Midbrain (tissue), 1 donor: ENCODE measurements at places on chromosomes 7 and 10.

GRCh38 chr10:50653142-50653541, 29.4 kb upstream of the SGMS1 start:
- DNase-seq, result peak; percentile 24

DNA sequence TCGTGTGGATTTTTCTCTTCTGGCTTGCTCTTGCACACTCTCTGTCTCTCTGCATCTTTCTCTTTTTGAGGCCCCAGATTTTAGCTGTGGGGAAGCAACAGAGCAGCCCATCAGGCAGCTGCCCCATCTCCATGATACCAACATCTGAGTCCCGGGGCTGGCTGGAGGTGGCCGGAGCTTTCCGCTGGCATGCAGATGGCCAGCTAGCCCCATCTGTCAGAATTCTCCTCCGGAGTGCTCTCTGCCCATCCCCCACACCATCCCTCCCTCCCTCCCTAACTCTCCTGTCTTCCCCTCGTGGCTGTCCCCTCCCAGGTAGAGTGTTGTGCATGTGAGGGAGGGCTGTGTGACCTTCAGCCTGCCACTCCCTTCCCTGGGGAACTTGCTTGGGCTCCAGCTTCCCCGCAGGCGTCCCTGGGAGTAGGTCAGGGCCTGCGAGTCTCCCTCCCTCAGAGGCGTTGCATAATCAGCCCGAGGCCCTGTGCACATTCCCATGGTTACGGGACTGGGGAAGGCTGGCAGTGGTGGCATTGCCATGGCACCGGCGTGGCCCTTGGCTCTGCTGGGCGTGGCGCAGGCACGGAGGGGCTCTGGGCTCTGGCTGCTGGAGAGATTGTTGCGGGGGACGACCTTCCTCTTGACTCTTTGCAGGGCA, 24.7 kb downstream of the GHRHR start:
- DNase-seq, result peak; percentile 69

DNA sequence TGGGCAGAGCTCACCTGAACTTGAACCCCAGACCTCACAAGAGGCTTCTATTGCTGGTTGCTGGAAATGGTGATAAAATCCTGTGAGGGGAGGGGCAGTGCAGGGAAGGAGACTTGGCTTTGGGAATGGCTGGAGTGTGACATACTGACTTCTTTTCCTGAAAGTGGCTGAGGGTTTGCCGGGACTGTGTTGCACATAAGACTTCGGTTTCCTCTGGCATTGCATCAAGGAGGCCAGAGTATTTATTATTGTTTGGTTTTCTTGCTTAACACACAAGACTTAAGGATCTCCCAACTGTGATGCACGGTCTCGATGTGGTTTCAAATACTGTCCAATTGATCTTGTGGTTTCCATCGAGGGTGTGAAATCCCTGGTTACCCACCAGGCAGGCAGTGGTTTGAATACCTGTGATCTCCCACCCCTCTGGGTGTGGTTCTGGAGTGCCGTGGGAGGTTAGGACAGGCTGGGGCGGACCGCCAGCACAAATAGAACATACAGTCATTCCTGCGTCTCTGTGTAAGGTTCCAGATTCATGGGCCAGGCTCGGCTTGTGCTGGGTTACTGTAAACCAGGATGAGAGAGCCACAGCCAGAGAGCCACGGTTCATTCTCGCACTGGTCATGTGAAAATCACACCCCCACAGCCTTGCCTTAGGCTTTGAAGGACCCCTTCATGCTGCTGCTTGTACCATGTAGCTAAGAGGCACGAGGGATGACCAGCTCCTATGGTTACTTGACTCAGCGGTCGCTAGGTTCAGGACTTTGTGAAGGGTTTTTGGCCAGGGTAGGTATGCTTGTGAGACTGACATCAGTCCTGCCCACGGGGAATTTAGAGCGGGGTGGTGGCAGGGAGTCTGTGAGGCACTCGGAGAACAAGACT, 39.2 kb downstream of the WBP1L start:
- no peak for DNase-seq

DNA sequence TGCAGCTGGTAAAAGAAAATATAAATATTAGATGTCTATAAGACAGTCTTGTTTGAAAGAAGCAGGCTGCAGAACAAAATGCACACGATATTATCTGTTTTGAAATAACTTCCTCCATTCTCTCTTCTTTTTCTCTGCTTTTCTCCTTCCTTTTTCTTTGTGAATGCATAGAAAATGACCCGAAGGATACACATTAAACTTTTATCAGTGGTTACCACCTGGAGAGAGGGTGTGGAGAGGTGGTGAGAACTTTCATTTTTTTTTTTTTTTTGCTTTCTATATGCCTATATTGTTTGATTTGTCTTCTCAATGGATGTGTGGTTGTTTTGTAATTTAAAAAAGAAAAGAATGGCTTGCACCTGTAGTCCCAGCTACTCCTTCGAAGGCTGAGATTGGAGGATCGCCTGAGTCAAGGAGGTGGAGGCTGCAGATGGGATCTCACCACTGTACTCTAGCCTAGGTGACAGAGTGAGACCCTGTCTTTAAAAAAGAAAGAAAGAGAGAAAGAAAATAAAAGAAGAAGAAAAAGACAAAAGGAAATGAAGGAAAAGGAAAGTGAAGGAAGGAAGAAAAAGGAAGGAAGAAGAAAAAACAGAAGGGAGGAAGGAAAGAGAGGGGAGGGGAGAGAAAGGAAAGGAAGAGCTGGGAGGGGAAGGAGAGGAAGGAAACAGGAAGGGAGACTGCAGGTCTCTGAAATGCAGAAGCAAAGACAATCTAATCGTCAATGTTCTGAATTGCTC, 64.4 kb downstream of the SAMD9 start:
- no peak for DNase-seq

GRCh38 chr7:113172726-113173125, 54.4 kb upstream of the SMIM30 start:
- no peak for DNase-seq

GRCh38 chr7:117165656-117166055, 157.2 kb downstream of the WNT2 start:
- no peak for DNase-seq

GRCh38 chr7:100563100-100563564, 10.6 kb downstream of the SAP25 start:
- no peak for DNase-seq

DNA sequence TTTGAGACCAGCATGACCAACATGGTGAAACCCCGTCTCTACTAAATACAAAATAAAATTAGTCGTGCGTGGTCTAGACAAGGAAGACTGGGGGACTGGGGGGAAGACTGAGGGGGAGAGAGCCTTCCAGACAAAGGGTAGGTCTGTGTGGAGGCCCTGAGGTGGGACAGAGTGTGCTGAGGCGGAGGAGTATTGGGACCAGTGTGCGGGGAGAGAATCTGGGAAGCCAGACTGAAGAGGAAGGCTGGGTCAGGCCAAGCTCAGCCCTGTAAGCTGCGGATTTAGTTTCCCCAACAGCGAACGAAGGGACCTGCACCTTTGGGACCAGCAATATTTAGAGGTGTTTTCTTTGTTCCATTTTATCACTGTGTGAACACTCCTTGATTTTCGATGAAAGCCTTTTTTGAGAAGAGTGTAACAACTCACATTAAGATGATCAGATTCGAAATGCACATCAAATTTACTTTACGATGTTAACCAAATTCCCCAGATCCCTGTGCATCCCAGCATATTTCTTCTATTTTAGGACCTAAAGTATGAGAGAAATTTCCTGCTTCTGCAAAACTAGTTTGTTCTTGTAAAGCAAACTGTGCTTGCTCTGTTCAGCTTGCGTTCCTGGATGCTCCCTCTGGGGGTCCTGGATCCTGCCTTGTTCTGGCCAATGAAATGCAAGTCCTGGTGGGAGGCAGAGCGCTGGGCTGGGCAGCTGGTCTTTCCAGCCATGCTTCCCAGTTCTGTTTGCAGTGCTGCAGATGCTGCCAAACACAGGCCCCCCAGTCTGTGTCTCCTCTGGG, 39.4 kb downstream of the PLAU start:
- no peak for DNase-seq

DNA sequence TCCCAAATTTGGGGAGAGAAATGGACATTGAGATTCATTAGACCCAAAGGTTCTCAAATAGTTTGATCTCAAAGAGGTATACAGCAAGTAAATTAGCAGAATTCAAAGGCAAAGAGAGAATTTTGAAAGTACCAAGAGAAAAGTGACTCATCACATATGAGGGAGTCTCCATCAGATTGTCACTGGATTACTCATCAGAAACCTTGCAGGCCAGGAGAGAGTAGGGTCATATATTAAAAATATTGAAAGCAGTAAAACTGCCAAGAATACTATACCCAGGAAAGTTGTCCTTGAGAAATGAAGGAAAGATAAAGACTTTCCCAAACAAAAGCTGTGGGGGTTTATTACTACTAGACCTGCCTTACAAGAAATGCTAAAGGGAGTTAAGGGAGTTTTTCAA, 140.6 kb downstream of the TMEM168 start:
- DNase-seq, result no peak

- DNase-seq, result no peak
These were observed 17.3 kb upstream of the AP5Z1 start for GRCh38 chr7:4758111-4758510.

GRCh38 chr7:98771941-98772603, 97.7 kb downstream of the TMEM130 start:
- DNase-seq, result no peak

DNA sequence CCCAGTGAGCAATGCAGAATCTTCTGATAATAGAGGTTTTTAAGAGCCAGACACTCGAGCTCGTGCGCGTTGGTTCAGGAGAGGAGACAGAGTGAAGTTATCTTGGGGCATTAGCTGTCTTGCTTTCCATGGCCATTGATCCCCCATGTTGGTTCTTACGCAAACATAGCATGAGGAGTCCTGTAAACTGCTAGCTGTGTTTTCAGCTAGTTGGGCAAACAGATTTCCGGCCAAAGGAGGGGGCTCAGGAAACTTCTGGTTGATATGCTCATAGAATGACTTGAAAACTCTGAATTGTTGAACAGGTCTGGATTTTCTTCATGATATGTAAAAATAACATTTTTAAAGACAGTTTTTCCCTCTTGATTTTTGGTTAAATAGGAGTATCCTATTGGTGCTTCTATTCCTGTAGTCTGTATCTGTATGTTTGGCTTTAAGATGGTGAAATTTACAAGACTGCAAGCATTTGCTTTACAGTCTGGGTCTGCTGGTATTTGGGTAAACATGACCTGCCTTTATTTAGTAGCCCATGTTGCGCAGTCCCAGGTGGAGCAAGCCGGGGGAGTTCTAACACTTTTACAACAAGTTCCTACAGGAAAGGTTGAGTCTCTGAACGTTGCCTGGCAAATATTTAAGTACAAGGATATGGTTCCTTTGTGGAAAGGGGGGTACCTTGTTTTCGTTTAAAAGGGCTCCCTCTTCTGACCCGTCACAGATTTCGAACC, 218.4 kb upstream of the KCND2 start:
- DNase-seq, result no peak

DNA sequence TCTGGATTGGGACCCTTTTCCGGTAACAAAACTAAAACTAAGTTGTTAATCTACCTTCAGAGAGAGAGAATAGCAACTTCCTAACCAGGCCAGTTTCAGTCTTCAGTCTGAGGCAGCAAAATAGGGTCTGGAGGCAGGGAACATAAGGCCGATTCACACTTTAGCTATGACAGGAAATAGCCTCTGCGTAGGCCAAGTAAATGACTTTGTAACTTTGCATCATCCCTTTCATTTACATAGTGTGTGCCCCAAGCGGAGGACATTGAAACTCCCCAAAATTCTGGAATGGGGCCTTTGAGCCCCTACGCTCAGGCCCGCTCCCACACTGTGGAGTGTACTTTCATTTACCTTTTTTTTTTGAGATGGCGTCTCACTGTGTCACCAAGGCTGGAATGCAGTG, 1.7 kb upstream of the UPP1 start:
- no peak for DNase-seq

DNA sequence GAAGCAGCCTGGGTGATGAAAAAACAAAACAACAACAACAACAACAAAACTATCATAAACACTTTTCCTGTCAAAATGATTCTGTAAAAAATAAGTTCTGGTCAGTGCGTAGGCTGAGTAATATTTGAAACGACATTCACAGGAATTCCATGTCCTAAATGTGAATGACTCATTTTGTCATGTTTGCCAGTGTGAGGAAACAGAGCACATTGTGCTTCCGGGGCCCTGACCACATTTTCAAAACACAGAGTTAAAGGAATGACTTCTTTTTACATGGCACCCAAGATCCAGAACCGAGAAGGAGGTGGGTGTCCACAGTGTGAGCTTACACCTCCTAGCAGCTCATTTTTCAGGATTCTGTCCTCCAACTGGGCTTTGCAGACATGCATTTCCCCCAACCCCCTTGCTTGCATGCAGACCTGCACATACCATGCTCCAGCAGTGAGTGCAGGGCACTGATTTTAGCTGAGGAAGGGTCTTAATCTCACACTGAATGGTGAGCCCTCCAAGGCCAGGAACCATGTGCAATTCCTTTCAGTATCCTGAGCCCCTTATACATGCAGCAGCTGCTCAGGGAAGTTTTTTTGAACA, 3.0 kb downstream of the CLRN3 start:
- no peak for DNase-seq

DNA sequence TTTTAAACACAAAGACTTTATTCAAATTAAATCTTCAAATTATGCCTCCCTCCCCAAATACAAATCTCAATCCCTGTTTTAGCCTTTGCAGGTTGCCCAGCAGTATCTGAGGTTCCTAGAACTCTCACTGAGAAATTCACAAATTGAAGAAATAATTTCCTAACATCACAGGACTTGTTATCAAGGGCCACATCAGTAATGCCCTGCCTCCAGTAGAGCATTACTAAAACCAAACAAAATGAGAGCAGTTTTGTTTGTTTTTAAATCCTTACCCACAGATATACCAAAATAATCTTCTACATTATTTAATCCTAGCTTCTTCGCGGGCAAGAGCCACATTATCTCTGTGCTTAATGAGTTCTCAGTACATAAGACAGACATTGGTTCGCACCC, 152.2 kb downstream of the SGMS1 start:
- no peak for DNase-seq

DNA sequence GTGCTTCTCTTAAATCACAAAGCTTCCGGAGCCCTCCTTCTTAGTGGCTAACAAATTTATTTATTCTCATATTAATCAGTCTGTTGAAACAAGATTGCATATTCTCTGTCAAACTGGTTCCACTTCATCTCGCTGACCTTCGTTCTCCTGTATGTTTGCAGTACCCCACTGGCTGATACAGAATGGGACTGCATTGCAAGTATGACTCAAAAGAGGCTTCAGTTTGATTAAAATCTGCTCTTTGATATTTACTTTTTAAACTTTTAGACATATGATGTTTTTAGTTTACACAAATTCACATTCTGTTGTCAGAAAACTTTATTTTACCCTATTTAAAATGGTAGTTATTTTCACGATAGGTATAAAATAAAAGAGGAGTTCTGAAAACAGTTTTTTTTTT, 14.3 kb upstream of the ARHGAP12 start:
- DNase-seq, result no peak

DNA sequence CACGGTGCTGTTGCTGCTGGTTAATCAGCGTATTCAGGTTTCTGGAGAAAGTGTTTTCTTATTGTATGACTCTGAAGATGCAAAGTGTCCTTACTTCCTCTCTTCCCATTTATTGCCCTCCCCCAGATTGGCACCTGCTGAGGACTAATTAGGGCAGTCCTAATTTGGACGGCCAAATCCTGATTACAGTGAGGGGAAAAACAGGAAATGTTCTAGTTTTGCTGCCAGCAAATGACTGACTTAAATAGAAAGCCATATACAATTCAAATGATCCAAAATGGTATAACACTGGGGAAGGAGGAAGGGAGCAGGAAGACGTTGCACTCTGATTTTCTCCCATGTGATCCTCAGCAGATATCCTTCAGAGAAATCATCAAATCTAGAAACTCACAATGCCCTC, 222.4 kb upstream of the LRGUK start:
- no peak for DNase-seq

GRCh38 chr7:95951997-95952795, 179.8 kb downstream of the DYNC1I1 start:
- DNase-seq, result no peak
